HEK293T (cell line): ENCODE measurements at places on chromosomes 2 and 18.

DNA sequence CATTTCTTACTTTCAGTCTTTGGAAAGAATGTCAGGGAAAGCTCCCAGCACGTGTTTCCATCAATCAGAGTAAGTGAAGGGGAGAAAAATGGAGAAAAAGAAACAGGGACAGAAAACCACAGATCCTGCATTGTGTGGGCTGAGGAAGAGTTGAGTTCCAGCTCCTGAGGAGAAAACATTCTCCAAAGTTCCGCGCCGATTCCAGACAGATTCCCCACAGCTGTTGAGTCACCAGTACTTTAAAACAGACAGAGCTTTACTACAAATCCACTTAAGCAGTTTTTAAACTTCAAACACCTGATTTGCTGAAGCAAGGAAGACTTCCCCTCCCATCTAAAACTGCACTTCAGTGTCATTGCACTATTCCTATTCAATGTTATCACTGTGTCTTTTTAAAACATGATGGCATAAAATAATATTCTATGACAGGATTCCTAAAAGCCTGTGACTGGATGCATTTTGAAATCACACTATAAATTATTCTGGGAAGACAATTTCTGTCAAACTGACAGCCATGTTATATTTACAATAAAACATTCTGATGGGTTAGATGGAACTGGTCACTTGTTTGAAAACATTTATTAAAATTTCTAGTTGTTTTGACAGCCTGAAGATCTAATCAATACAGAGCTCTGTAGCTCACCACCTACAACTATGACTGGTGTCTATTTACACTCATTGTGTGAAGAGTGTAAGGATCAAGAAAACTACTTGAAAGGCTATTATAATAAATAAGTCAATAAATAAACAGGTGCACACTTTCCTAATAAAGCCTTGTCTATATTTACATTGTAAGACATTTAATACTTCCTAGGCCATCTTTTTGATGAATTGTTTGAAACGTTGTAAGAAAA, 40.9 kb downstream of the TCF4 start:
- no peak for DNase-seq

DNA sequence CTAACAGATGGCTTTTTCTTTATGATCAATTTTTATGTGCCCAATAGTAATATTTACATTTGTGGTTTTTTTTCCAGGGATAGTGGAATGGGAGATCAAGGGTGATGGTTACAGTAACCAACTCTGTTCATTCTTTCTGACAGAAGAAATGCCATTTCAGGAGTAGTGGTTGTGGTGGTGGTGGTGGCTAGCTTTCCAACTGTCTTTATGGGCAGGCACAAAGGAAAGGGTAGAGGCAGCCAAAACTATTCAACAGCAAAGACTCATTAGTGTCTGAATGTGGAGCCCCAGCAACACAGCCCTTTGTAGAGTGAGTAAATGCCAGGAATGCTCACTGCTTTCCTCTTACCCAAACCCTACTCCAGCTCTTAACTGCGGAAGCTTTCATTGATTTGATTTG, 227.7 kb downstream of the RND3 start:
- DNase-seq = no peak

DNA sequence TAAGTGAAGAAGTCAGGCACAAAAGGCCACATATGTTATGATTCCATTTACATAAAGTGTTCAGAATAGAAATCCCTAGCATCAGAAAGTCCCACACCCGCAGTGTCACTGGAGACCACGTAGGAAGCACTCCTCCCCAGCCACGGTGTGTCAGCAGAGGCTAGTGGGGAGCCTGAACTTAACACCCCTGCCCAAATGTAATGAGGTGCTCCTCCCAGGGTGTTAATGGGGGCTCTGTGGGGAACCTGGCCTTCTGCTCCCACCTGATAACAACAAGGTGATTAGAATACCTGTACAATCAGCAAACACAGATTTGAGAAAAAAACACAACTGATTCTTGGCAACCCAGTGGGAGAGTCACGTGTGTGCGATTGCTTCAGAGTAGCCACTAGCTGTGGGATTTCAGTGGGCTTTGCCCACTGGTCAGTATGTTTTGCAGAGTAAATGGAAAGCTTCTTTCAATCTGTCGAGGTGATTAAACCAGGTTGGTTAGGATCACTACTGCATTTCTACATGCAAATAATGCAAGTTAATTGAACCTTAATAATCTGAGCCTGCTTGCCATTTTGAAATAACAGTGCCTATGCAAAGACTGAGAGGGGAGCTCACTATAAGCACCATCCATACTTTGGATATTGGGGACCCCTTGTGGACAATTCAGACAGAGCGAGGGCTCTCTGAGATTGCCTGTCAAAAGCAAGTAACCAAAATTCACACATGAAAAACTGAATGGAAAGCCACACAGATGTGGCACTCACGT, 20.6 kb upstream of the ATRAID start:
- peak; percentile 48 for DNase-seq

- no peak for DNase-seq
These were observed 10.2 kb downstream of the ANO7 start for GRCh38 chr2:241198381-241199279.

GRCh38 chr2:38384338-38384737, 7.3 kb upstream of the ATL2 start:
- no peak for DNase-seq

DNA sequence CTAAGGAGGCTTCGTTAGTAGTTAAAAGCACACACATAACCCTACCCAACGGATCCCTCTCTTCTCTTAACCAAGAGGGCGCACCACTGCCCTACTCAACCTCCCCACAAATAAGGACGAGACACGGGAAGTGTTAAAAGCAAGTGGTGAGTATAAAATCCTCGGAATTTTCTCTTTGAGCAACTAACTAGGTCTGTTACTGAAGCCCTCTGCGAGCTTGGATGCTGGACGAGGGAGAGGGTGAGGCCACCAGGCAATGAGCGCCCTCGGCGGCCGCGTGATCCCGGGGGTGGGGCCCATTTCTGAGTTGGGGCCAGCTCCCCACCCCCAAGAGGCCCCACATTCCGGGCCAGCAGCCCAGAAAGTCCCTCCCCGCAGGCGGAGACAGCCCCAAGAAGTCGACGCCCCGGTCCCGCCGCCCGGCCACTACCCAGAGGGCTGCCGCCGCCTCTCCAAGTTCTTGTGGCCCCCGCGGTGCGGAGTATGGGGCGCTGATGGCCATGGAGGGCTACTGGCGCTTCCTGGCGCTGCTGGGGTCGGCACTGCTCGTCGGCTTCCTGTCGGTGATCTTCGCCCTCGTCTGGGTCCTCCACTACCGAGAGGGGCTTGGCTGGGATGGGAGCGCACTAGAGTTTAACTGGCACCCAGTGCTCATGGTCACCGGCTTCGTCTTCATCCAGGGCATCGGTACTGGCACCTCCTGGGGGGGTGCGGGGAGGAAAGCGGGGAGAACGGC, at the start of gene CYBRD1:
Gene CYBRD1 (plus strand): TSS at position 423 of the 736 bp plus-strand sequence. CDS start 72 bp downstream, at position 495.
- DNase-seq = peak; percentile 25

- DNase-seq = no peak
These were observed 28.1 kb upstream of the CAB39 start for GRCh38 chr2:230684270-230685168.

DNA sequence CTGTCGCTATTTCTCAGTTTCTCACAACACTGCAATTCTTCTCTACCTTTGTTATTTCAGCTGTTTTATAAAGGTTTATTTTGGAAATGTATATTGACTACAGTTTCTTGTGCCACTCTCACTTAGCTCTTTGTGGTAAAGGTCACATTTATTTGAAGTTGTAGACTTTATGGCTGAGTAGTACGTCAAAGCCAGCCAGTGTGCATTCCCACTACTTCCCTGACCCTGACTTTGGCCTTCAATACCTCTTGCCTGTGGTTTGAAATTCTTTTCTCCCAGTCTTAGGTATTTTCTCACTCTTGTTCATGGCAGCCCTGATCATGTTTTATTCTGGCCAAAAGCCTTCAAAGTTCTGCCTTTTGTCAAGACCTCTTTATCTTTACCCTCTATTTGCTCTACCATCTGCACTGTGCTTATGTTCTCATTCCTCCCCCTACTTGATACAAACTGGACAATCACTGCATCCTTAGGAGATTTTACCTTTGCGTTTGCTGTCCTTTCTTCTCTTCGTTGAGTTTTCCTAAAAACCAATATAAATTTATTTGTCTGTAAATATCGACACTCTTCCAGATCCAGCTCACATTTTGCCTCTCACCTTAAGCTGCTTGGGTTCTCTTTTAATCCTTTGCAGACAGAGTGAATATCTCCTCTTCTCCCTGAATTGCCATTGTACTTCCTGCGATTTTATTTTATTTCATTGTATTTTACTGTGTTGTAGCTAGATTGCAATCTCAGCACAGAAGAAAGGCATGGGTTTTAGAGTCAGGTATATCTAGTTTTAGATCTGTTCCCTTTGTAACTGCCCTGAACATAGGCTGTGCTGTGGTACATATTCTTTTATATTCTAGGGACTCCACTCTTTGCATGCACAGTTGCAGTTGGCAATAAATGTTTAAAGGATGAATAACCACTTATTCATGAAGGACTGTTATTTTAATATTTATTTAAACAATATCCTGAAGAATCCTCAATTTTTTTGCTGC, 31.2 kb downstream of the GULP1 start:
- DNase-seq = no peak

- DNase-seq = no peak
These were observed 1.5 kb downstream of the UCN start for GRCh38 chr2:27306573-27307286.

- no peak for DNase-seq
These were observed 12.5 kb upstream of the SLC38A11 start for GRCh38 chr2:164967781-164968228.

- DNase-seq = no peak
These were observed 144.6 kb downstream of the TDRD15 start for GRCh38 chr2:21268197-21268877.

DNA sequence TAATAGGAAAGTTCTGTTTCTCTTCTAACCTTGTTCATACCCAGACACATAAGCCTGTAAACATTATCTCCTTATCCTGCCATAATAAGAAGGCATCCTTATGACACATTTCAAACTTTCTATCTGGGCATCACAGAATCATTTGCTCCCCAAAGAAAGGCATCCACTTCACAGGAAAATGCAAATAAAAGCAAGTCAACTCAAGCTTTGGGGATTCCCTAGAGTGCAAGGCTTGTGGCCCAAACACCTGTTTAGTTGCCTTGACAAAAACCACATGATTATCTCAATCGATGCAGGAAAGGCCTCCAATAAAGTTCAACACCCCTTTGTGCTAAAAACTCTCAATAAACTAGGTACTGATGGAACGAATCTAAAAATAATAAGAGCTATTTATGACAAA, 195.7 kb upstream of the GALNT5 start:
- no peak for DNase-seq

GRCh38 chr2:224909885-224910573, 132.2 kb downstream of the DOCK10 start:
- DNase-seq = no peak

DNA sequence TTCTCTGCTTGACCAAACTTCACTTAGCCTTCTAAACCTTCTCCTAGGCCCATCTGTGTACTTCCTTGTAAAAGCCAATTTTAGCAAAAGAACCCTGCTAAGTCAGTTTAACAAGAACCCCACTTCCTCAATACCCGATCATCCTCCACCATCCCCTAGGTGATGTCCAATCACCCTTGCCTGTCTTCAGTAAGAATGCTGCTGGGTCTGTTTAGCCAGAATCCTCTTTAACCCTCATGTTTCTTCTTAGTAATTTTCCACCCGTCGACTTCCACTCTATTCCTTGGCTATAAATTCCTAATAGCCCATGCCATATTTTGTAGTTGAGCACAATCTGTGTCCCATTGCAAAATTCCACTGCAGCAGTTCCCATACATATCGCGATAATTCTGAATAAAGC, 780.0 kb upstream of the RAB6C start:
- DNase-seq = no peak

DNA sequence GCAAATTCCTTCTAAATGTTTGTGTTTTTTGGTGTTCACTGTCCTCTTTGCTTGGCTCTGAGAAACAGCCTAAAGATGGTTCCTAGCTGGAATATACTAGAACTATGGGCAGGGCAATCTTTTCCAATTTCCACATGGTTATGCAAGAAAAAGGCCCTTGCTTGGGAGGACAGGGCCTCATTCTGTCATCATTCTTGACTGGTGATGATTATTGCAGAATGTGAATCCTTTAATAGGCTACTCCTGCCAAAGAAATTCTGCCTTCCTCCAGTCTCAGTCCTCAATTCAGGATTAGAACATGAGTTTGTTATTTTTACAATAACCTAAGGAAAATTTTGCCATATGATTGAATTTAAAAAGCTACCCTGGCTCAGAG, 218.7 kb downstream of the HNMT start:
- no peak for DNase-seq

- no peak for DNase-seq
These were observed 229.4 kb downstream of the THSD7B start for GRCh38 chr2:136994793-136995192.

DNA sequence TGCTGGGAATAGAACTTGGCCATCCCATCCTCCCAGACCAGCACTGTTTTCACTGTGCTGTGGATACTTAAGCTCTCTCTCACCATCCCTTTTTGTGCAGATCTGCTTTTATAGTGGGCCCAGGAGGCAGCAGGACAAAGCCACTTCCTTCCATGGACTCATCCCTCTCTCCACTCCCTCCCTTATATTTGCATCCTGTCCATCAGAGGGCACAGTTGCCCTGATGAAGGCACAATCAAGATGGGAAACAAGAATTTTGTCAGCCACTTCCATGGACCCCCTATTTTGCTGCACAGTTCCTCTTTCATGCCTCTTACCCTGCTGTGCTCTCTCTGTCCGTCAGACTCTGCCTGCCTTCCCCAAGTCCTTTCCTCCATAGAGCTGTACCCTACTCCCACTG, 338.7 kb downstream of the HRH4 start:
- no peak for DNase-seq

- DNase-seq = no peak
These were observed 220.9 kb upstream of the EPHA4 start for GRCh38 chr2:221792971-221793521.

- DNase-seq = peak; percentile 86
These were observed 54.8 kb upstream of the CCDC178 start for GRCh38 chr18:33495278-33495677.

- no peak for DNase-seq
These were observed 40.9 kb upstream of the C1D start for GRCh38 chr2:68103709-68104055.

DNA sequence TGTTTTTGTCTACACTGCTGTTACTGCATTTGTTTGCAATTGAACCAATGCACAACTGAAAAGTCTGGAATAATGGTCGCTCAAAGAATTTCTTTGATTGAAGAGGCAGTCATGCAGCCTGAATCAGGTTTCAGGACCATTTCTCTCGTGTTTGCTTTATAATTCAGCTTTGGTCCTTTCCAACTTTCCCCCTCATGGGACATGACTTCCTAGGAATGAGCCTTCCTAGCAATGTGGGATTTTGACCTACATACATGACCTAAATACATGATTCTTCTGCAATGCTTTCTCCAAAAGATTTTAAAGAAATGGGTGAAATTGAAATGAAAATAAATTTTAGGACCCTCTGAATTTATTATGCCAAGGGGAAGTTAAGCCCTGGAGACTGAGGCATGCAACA, 197.4 kb downstream of the MREG start:
- no peak for DNase-seq

- DNase-seq = no peak
These were observed 319.6 kb upstream of the TCF4 start for GRCh38 chr18:55907453-55908175.
